ENCODE measurements at places on chromosomes 7 and 10. TPM values are rescaled to one million over a fixed set of nuclear protein-coding genes. Genes with fewer than 3 reads are reported as not detected.

ADCYAP1R1 gene
- total RNA-seq: not detected

NOC3L gene
- total RNA-seq: 21.8 TPM

DNA sequence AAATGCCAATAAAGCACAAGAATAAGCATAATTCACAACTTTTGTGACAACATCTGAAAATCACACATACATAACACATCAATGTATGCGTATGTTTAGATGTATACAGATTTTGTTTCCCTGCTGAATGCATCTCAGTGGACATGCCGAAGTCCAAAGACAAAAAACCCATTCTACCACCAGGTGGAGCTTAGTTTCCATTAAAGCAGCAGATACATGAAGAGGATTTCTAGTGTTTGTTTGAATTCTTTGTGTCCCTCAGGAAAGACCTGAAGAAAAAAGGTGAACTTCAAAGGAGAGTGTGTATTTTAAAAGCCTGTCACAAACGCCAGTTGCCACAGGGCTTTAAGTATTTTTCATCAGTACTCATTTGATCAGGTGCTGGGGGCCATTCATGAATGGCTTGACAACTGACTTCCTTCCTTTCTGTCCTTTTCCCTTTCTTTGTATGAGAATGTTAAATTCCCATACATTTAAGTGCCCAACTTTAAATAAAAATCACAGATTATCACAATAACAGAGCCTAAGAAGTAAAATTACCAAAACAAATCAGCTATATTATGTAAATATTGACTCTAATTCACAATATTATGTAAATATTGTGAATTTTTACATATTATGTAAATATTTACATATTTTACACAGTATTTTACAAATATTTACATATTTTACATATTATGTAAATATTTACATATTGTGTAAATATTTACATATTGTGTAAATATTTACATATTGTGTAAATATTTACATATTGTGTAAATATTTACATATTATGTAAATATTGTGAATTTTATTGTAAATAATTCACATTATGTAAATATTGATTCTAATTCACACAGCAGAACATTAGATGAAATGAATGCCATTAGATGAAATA is 343.0 kb downstream of the CRPPA start:
- DNase-seq: no peak

ZC3HAV1 gene
- 41.2 TPM for total RNA-seq

CABCOCO1 gene
- total RNA-seq: 1.2 TPM

GRCh38 chr7:44307905-44308595 is 17.3 kb downstream of the CAMK2B start:
- DNase-seq: no peak

Measured in progenitor cell of endocrine pancreas (in vitro differentiated cells).